Cardiac muscle cell (in vitro differentiated cells and primary cell): ENCODE measurements at places on chromosomes 12 and 14. TPM values are rescaled to one million over a fixed set of nuclear protein-coding genes. Genes with fewer than 3 reads are reported as not detected.
A peak's percentile ranks its signal among the peaks of the same experiment; 100 is the strongest.

FSCB gene
- total RNA-seq: 0.04 TPM in 1 of 2 replicates, not detected in the other

CLMN gene
- 0.49 and 1.3 TPM in 2 replicates for total RNA-seq

GALNT16 gene
- total RNA-seq: 5.8 and 15.2 TPM in 2 replicates

GLI1 gene
- total RNA-seq: 0.67 and 7.3 TPM in 2 replicates

FAM222A gene
- total RNA-seq: 35.5 and 42.9 TPM in 2 replicates

RHEBL1 gene
- 0.42 and 1.1 TPM in 2 replicates for total RNA-seq

METAP2 gene
- total RNA-seq: 59.1 and 98.8 TPM in 2 replicates

LPAR5 gene
- total RNA-seq: 0.07 and 0.71 TPM in 2 replicates

C12orf42 gene
- total RNA-seq: not detected in 2 replicates

PLEKHD1 gene
- 0.12 and 0.21 TPM in 2 replicates for total RNA-seq

DNA sequence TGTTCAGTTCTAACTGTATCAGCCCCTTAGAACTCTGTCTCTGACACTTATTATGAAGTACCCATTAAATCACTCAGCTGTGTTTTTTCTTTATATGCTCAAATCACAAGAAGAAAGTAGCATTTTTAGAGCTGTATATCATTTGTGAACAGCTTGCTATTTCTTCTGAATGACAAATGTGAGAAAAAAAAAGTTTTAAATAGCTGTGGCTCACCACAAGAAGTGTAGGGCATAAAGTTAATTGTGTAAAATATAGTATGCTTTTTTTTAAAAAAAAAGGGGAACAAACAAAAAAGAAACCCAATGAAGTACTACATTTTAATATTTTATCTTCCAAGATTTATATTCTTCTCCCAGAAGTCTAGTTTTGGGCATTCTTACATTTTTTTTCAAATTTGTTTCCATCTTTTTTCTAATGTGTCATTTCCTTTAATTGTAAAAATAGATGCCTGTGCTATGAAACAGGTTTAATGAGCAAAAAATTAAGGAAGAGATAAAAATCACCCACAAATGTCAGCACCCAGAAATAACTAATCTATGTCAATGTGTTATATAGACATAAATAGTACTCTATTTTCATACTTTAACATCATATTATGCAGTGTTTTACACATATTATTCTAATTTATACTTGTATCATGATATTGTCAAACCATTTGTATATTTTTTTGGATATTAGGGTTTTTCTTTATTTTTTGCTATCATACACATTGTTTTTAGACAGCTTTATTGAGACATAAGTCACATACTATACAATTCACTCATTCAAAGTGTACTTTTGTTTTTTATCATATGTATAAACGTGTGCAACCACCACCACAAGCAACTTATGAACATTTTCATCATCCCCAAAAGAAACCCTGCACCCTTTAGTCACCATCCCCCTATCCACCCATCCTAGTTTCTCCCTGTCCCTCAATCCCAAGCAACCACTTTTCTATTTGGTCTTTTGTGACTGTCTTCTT lies 22.4 kb upstream of the LRRK2 start:
- no peaks in the 10 kb centered on the region for H3K4me1 ChIP-seq
- no peaks in the 10 kb centered on the region for H3K36me3 ChIP-seq

DNA sequence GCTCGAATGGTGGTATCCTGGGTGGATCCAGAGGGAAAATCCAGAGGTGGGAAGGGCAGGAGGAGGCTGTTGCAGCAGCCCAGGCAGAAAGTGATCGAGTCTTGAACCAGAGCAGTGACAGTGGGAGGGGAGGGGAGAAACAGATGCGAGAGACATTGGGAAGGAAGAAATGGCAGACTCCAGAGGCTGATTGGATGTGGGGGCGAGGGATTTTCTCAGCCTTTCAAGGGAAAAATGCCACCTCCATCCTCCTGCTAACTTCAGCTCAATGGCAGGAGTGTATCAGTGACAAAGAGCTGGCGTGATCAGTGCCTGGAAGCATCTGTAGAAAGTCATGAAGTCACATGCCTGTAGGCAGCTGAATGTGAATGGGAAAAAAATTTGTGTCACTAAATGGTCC lies 38.6 kb upstream of the NRXN3 start:
- no peak for DNase-seq
- H3K36me3 ChIP-seq: no peaks in the 10 kb centered on the region
- no peak overlapping the region for H3K27ac ChIP-seq
- no peak overlapping the region for H3K4me3 ChIP-seq

- peak within 1 kb of the TSS; percentile 28 for H3K4me3 ChIP-seq
- H3K36me3 ChIP-seq: no peaks in the 10 kb centered on the region
- H3K27ac ChIP-seq: no peak within 1 kb of the TSS
- peaks cover 4% of the 10 kb centered on the region for H3K4me1 ChIP-seq
- peaks cover 100% of the 10 kb centered on the region for H3K27me3 ChIP-seq
- peak; percentile 20 for DNase-seq
These were observed at the start of gene SIX6 for GRCh38 chr14:60508707-60509437. TSS of gene SIX6 (plus strand) at chr14:60509146. CDS start at chr14:60509399, 253 bp downstream.

GRCh38 chr12:9760699-9761418 lies at the start of gene CD69:
TSS of gene CD69 (minus strand) at chr12:9760901. CDS start at chr12:9760820, 81 bp downstream.
- no peak within 1 kb of the TSS for H3K27ac ChIP-seq
- no peak within 1 kb of the TSS for H3K4me3 ChIP-seq
- no peak for DNase-seq
- H3K4me1 ChIP-seq: no peaks in the 10 kb centered on the region
- no peaks in the 10 kb centered on the region for H3K27me3 ChIP-seq
- H3K36me3 ChIP-seq: no peaks in the 10 kb centered on the region

DNA sequence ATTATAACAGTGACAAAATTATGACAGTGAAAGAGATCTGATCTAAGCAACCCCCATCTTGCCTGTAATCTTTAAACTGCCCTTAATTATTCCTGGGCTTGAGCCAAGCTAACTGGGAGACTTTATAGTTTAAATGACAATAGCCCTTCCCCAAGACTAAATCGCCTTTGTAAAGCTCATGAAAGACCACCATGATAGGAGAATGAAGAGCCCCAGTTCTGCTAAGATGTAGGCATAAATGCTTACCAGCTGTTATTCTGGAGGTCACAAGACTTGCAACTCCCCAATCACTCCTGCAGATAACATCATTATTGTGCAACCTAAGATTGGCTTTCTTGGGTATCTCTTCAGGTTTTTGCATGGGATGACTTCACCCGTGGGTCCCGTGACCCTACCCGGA lies 599.7 kb downstream of the KCNH5 start:
- H3K4me3 ChIP-seq: no peak overlapping the region
- no peaks in the 10 kb centered on the region for H3K36me3 ChIP-seq
- no peaks in the 10 kb centered on the region for H3K27me3 ChIP-seq
- no peak for DNase-seq
- no peaks in the 10 kb centered on the region for H3K4me1 ChIP-seq
- H3K27ac ChIP-seq: no peak overlapping the region

DNA sequence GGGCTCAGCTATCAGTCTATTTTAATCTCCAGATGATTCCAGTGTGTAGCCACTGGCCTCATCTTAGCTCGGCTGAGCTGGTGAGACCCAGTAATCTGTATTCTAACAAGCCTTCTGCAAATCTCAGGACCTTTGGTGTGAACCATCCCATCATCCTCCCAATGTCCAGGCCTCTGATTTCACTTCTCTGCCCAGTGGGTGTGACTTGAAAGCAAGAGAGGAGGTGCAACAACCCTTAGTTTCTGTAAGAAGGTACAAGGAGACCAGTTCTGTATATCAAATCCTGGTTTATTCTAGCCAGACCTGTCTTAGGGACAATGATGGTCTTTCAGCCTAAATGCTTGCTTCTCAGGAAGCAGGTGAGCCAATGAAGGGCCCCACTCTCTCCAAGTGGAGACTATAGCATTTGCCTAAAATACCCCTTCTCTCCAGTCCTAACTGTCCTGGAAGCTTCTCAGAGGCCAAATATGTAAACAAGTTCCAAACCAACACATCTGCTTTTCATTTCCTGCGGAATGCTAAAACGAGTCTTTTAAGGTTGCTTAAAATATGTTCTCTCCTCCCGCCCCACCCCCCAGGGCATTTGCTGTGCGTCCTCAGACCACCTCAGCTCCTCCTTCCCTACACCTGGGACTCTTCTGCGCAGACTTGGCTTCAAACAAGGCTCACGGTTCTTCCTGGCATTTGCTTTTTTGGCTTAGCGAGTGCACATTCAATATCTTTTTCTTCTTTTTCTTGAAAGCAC lies 78.4 kb upstream of the FUT8 start:
- no peaks in the 10 kb centered on the region for H3K36me3 ChIP-seq
- no peaks in the 10 kb centered on the region for H3K27me3 ChIP-seq
- no peak overlapping the region for H3K27ac ChIP-seq
- peak; percentile 88 for DNase-seq
- no peak overlapping the region for H3K4me3 ChIP-seq
- peaks cover 28% of the 10 kb centered on the region for H3K4me1 ChIP-seq

DNA sequence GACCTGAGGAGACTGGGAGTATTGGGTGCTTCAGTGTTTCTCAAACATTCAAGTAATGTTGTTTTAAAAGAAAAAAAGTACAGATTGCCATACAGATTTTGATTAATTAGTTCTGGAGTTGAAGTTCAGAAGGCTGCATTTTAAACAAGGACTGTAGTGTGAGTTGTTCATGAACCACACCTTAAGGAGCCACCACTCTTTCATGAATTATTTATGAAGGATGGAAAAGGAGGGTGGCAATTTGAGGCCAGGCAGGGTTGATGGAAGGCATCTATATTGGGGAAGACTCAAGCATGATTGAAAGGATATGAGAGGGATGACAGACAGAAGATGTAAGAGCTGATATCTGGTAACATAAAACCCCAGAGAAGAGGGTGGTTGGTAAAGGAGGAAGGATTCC lies 146.6 kb upstream of the CAND1 start:
- no peak overlapping the region for H3K4me3 ChIP-seq
- no peak overlapping the region for H3K27ac ChIP-seq

- H3K4me1 ChIP-seq: peaks cover 4% of the 10 kb centered on the region
- no peaks in the 10 kb centered on the region for H3K27me3 ChIP-seq
- H3K4me3 ChIP-seq: no peak overlapping the region
- H3K36me3 ChIP-seq: peaks cover 69% of the 10 kb centered on the region
- DNase-seq: no peak
- no peak overlapping the region for H3K27ac ChIP-seq
These were observed 5.2 kb upstream of the ACADS start for GRCh38 chr12:120720234-120720986.

- no peak overlapping the region for H3K27ac ChIP-seq
- H3K4me1 ChIP-seq: peaks cover 4% of the 10 kb centered on the region
- no peak overlapping the region for H3K4me3 ChIP-seq
- peaks cover 17% of the 10 kb centered on the region for H3K27me3 ChIP-seq
- no peaks in the 10 kb centered on the region for H3K36me3 ChIP-seq
- no peak for DNase-seq
These were observed 30.1 kb upstream of the STON2 start for GRCh38 chr14:81430235-81430634.

DNA sequence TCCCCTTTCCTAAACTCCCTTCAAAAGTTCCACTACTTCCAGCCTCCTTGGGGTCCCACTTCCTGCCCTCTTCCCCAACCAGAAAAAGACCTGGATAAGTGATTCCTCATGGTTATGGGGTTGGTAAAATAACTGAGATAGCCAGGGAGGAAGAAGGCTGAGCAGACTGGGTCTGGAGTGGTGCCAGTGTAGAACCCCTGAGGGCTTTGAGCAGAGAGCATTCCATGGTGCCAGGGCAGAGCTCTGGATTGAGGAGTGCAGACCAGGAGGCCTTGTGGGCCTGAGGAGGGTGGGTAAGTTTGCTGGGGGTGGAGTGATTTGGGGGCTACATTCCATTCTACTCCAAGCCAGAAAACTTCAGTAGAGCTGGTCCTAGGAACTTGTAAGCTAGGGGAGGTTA lies 9.5 kb upstream of the CISTR start:
- no peak overlapping the region for H3K4me3 ChIP-seq
- no peaks in the 10 kb centered on the region for H3K4me1 ChIP-seq
- H3K36me3 ChIP-seq: no peaks in the 10 kb centered on the region
- H3K27ac ChIP-seq: no peak overlapping the region

- peaks cover 34% of the 10 kb centered on the region for H3K4me1 ChIP-seq
- H3K27me3 ChIP-seq: no peaks in the 10 kb centered on the region
- no peaks in the 10 kb centered on the region for H3K36me3 ChIP-seq
- DNase-seq: no peak
- H3K4me3 ChIP-seq: no peak overlapping the region
These were observed 17.8 kb downstream of the RASSF8 start for GRCh38 chr12:25976289-25976688.

DNA sequence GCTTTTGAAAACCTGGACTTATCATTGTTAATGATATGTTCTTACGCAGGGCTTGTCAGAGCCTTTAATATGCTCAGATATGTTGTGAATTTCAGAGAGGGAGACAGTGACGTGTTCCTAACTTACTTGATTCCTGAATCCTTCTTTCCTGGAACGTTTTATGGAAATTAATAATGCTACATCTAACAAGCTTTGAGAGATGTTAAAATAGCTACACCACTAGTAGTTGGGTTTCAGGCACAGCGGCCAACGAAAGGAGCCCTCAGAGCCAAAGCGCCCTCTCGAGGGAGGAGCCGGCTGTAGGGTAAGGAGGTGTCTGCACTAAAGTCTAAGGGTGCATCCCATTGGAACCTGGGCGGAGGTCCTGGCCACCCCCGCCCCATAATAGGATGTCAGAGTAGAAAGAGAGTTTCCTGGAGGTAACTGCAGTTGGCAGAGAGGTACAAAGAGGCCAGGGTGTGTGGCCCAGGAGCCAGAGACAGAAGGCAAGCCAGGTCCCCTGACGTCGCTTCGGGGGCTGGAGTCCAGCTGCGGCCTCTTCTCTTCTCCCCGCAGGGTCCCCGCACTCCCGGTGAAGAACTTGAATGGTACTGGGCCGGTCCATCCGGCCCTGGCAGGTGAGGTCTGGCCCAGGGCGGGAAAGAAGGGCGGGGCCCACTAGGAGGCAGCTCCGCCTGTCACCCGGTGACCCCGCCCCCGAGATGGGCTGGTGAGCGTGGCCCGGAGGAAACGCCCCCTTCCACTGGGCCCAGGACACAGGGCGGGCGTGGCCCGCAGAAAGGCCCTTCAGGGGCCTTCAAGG lies 36.3 kb downstream of the DTX1 start:
- peaks cover 14% of the 10 kb centered on the region for H3K27me3 ChIP-seq
- no peaks in the 10 kb centered on the region for H3K36me3 ChIP-seq
- no peak overlapping the region for H3K4me3 ChIP-seq
- peak; percentile 11 for DNase-seq

- peaks cover 4% of the 10 kb centered on the region for H3K4me1 ChIP-seq
- DNase-seq: no peak
- no peak overlapping the region for H3K27ac ChIP-seq
- peak overlapping the region; percentile 11 for H3K4me3 ChIP-seq
- peaks cover 2% of the 10 kb centered on the region for H3K36me3 ChIP-seq
These were observed 25.5 kb downstream of the ITGA7 start for GRCh38 chr12:55682087-55682796.

DNA sequence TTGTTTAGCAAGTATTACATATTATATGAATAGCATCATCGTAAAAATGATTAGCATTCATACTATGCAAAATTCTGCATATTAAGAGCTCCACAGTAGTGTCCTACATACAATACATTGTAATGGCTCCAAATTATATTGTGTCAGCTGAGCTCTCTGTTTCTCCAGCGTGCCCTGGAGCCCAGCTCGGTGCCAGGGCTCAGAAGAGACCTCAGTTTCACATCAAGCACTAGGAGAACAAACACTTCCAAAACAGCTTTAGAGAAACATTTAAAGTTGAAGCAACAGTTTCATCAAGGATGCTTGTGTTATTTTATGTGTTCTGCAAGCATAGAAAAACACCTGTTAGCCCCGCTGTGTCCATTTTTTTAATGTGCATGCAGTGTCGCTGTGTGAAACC lies 456.9 kb downstream of the EGLN3 start:
- H3K27ac ChIP-seq: no peak overlapping the region
- H3K27me3 ChIP-seq: no peaks in the 10 kb centered on the region
- H3K36me3 ChIP-seq: no peaks in the 10 kb centered on the region
- no peak overlapping the region for H3K4me3 ChIP-seq
- H3K4me1 ChIP-seq: no peaks in the 10 kb centered on the region
